GM12864 (cell line): ENCODE measurements at places on chromosomes 4 and X.
A peak's percentile ranks its signal among the peaks of the same experiment; 100 is the strongest.

- no peak for DNase-seq
Measured at GRCh38 chr4:95204873-95205272, 343.9 kb downstream of the UNC5C start.

- no peak for DNase-seq
Measured at GRCh38 chrX:13090339-13091110, 46.1 kb upstream of the FAM9C start.

- no peak for DNase-seq
Measured at GRCh38 chr4:156969911-156970310, 1.7 kb downstream of the PDGFC start.

- DNase-seq = no peak
Measured at GRCh38 chr4:164959896-164960295, 17.6 kb downstream of the TRIM61 start.

- no peak for DNase-seq
Measured at GRCh38 chr4:156390599-156391324, 437.1 kb upstream of the CTSO start.

GRCh38 chr4:56231410-56231809 lies 155.9 kb downstream of the AASDH start:
- DNase-seq = no peak

GRCh38 chrX:69024931-69025330 lies 140.3 kb downstream of the PJA1 start:
- DNase-seq = no peak

DNA sequence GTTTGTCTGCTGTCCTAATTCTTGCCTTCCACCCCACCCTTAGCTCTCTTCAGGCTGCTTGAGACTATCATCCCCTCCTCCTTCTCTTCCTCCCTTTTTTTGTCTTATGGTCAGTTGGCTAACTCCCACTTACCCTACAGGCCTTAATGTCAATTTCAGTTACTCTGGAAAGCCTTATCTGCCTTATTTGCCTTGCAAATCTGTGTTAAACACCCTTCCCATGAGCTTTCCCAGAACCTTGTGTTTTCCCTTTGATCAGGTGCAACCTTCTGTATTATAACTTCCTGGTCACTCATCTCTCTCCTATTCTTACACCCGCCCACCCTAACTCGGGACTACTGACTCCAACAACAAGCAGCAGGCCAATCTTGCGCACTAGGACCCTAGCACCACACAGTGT lies 74.8 kb downstream of the COX18 start:
- DNase-seq = no peak

GRCh38 chr4:102493794-102494193 lies 7.4 kb upstream of the NFKB1 start:
- DNase-seq = no peak

DNA sequence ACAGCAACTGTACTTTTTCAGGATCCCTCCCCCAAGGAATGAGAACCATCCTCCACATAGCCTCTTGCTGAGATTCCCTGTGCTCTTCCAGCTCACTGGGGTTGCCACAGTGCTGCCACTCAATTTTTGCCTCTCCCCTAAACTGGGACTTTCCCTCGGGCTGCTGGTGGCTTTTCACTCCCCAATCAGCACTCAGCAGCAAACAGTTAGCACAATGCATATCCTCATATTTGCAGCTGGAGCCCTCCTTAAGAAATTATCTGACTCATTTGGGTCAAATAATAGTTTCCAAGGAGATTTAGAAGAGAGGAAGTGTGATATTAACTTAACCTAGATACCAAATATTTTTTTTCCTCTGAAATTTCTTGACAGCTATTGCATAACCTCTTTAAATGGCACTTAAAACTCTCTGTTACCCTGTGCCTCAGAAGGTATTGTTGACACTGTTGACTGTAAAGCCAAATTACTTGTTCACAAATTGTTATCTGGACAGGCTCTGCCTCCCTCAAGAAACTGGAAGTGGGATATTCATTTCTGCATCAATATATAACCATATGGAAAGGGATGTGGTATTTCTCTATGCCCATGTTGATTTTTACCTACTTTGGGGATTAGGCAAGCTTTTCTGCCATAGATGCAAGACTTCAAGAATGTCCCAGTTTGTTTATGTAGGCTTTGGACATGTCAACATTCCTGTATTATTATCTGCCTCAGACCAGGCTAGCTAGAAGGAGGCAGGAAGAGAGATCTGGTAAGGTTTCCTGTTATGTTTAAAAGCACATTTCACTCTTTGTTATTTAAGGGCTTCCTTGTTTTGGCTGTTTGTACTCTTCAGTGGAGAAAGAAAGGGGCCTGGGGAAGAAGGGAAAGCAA lies 58.0 kb downstream of the SEPTIN11 start:
- no peak for DNase-seq

DNA sequence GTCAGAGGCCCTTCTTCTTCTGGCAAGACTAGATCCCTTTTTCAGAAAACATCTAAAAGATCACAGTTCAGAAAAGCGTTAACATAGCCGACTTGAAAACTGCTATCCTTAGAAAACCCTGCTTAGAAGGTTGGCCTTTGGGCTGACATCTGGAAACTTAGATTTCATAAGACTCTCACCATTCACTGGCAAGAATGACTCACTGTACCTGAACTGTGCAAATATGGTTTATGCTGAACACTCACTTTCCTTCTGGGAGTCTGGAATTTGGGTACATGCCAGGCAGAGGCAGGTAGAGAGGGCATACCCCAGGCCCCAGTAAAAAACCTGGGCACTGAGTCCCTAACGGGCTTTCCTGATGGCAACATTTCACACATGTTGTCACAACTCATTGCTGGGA lies 88.8 kb upstream of the GPC3 start:
- no peak for DNase-seq

DNA sequence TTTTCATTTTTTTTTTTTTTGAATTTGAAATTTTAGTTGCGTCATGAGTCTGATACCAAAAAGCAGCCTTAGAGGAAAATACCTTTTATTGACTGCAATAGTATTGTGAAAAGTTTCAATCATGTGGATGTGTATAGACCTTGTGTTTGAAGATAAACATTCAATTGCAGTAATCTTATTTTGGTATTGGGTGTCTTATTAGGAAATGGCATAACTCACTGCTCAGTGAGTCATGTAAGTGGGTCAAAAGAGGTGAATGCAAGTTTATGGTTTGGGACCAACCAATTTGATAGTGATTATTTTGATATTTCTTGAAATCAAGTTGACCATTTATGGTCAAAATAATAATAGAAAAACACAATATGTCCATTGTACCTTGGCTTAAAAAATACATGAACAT lies 627.8 kb upstream of the SLIT2 start:
- DNase-seq = no peak

- DNase-seq = no peak
Measured at GRCh38 chrX:153886915-153887314, 942 bp upstream of the L1CAM start.

GRCh38 chr4:184534511-184535391 lies 60.4 kb upstream of the IRF2 start:
- DNase-seq = peak; percentile 77

- no peak for DNase-seq
Measured at GRCh38 chr4:75514949-75515612, 808 bp downstream of the THAP6 start.

DNA sequence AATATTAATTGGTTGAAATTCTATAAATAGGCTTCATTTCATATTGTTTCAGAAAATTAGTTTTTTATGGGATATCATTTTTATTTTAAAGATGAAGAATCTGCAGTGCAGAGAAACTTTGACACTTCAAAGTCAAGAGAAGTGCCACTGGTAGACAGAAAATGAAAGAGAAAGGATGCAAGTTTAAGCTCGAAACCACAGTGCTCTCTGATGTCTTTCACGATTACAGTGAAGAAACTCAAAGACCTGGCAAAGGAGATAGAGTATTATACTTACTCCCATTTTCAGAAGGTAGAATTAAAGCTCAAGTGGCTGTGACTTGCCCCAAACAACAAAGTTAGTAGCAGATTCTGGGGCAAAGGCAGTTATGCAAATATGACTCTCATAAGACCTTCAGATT lies 745.4 kb downstream of the TECRL start:
- DNase-seq = no peak

- no peak for DNase-seq
Measured at GRCh38 chrX:68832101-68832416, 3.2 kb downstream of the EFNB1 start.

GRCh38 chr4:80680934-80681333 lies 345.4 kb downstream of the CFAP299 start:
- DNase-seq = no peak

GRCh38 chr4:174627473-174627872 lies 105.2 kb upstream of the HPGD start:
- DNase-seq = no peak

DNA sequence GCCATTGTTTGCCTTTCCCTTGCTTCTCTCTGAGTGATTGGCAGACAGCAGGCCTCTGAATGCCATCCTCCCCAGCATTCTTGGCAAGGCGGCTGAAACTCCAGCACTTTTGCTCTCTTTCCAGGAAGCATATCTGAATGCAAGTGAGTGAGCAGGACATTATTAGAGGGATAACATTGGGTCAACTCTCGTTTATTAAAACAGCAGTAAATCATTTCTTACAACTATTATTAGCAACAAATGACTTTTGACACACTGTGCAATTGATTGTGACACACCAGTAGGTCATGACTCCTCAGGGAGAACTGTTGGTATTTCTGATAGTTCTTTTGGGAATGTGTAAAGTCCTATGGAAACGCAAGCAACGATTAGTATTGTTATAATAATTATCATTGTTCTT lies 103.8 kb downstream of the EFNB1 start:
- no peak for DNase-seq

- DNase-seq = no peak
Measured at GRCh38 chrX:111875881-111876280, at the start of gene TRPC5OS. TRPC5OS (plus strand) TSS chrX:111876181; CDS start chrX:111901850, 25,669 bp downstream.

DNA sequence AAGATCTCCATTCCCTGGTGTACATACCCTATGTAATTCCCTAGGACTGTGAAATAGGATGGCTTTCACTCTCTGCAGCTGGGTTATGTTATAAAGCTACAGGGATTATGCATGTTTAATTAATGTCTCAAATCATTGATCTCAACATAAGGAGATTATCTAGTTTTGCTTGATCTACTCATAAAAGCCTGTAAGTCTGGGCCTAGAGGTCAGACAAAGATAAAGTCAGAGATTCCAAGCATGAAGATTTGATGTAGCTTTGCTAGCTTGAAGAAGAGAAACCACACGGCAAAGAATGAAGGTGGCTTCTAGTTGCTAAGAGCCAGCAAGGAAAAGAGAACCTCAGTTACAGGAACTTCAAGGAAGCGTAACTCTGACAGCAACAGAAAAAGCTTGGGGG lies 456.9 kb downstream of the CCSER1 start:
- no peak for DNase-seq

DNA sequence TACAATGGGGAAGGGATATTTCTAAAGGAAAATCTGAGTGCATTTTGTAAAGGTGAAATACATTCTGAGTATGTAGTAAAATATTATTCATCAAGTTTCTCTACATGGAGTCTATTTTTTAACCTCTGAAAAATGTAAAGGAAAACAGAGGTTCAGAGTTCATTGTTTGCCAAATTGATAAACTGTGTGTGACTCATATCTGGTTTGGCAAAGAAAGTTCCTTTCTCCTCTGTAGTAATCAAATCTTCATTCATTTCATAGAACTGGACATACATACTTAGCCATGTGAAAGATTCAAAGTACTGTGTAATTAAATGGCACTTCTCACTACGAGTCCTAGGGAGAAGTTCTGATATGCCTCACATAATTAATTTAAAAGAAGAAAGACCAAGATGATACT lies 61.6 kb downstream of the HPGD start:
- DNase-seq = no peak

DNA sequence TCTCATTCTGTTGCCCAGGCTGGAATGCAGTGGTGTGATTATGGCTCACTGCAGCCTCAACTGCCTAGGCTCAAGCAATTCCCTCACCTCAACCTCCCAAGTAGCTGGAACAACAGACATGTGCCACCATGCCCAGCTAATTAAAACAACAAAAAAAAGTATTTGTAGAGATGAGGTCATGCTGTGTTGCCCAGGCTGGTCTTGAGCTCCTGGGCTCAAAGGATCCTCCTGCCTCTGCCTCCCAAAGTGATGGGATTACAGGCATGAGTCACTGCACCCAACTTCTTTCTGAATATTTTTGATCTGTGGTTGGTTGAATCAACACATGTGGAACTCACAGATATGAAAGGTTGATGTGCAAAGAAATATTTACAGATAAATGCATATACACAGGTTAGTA lies 18.5 kb upstream of the SEPTIN11 start:
- no peak for DNase-seq

DNA sequence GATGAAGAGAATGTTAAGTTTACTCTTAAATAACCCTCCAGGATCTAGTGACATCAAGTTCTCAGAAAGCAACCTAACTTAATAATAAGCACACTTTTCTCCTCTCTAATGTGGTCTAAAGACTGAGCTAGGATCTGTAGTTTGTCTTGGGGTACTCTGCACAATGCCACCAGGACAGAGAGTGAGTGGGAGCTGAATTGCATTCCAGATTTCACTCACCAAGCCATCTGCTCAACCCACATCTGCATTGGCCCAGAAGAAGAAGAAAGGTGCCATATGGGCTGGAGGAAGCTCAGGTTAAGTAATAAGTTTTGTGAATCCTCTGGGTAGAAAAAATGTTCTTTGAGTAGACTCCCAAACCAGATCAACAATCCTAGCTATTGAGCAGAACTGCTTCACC lies 384.6 kb downstream of the PPP3CA start:
- DNase-seq = no peak

DNA sequence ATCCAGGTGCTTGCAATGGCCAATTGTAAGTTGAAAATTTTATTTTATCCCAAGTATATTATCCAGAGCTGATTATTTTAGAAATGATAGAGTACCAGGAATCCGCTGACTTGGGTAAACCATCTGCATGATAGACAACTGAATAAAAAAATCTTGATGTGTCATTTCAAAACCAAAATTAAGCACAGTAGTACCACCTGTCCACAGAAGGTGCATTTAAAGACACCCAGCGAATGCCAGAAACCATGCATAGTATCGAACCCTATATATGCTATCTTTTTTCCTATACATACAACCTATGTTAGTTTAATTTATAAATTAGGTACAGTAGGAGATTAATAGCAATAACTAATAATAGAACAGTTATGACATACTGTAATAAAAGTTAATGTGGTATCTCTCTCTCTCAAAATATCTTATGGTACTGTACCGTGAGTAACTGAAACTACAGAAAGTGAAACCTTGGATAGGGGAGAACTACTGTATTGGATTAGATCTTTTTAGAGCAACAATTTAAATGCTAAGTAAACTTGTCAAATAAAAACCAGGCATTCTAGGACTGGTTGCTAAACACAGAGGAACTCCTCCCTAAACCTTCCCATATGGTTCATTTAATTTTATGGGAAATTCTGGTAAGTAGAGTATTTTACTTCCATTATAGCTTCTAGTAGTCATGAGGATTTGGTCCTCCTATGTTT lies 6.2 kb downstream of the NEIL3 start:
- no peak for DNase-seq

- no peak for DNase-seq
Measured at GRCh38 chrX:21728276-21728968, 29.5 kb downstream of the SMPX start.

GRCh38 chr4:156188596-156188995 lies 234.9 kb upstream of the CTSO start:
- DNase-seq = no peak

- no peak for DNase-seq
Measured at GRCh38 chr4:55553441-55554201, 6.9 kb upstream of the CLOCK start.
